Activated CD4-positive, alpha-beta T cell treated with anti-CD3 and anti-CD28 coated beads, Interleukin-2, amount 10 ng/mL, durations not matched to agents 7 days and 5 days (primary cell): ENCODE measurements at places on chromosomes 12 and 14.

GRCh38 chr12:19520646-19521415 lies 81.5 kb downstream of the AEBP2 start:
- no peak for DNase-seq

DNA sequence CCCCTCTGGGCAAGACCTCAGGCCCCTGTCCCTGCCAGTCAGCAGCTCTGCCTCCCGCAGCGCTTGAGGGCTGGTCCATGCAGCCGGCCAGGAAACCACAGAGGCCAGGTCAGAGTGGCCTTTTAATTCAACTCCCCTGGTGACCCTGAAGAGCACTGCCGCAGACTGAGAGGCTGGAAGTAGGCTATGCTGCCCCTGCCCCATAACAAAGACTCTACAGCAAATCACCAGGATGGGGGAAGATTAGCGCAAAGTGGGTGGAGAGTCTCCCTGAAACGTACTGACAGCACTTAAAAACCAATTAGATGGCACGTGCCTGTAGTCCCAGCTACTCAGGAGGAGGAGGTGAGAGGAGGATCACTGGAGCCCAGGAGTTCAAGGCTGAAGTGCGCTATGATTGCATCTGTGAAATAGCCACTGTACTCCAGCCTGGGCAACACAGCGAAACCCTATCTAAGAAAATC lies 70.5 kb downstream of the ITPK1 start:
- DNase-seq = no peak

DNA sequence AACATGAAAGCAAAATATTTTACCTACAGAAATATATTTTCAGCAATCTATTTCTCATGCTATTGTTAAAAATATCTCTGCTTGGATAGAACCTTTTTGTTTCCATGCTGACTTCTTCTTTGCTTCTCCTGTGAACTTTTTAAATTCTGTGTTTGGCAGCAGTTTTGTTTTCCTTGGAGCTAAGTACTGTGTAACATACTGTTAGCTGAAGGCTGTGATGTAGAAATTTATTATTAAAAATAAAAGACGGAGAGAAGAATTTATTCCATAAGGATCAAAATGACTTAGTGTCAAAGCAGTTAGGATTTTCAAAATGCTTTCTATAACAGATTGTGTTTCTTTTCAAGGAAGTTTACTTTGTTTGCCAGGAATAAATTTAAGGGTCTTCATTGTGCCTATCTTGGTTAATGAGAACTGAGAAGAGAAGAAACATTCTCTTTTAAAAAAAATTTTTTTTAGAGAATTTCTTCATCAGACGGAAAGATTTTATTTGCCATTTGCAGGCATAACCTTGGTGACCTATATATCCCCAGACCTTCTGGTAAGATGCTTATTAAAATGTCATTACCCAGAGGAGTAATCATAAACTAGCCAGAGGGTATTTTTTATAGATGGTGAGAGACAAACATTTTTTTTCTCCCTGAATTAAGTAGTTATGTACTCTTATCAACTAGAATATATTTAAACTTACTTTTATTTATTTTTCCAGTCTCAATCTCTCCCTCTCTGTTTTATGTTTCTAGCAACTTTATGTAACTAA lies 147.1 kb upstream of the SLCO1C1 start:
- no peak for DNase-seq

DNA sequence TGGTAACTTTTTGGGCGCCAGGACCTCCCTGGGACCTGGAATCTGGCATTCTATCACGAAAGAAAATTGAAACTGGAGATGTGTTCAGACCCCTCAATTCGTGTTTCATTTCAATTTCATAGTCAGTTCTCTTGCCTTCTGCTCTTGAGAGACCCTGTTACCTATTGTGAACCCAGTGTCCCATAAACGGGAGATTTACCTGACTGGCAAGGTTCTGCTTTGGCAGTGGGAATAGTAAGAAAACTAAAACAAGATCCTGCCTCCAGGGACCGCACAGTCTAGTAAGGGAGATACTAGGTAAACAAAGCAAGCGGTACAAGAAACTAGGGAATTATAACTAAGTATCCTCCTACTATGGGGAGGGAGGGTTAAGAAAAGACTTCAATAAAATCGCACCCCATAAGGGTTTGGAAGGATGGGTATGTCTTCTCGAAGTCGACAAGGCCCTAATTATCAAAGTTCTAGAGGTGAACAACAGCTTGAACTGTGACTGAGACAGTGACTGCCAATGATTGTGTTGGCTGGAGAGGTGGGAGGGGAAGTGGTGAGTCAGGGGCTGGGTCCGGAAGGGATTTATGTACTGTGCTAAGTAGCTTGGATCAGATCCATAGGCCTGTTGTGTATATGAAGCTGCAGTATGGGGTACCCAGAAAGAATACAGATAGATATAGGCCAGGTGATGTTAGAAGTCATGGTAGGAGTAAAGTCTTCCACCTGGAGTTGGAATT lies 754 bp downstream of the ACSS3 start:
- no peak for DNase-seq

DNA sequence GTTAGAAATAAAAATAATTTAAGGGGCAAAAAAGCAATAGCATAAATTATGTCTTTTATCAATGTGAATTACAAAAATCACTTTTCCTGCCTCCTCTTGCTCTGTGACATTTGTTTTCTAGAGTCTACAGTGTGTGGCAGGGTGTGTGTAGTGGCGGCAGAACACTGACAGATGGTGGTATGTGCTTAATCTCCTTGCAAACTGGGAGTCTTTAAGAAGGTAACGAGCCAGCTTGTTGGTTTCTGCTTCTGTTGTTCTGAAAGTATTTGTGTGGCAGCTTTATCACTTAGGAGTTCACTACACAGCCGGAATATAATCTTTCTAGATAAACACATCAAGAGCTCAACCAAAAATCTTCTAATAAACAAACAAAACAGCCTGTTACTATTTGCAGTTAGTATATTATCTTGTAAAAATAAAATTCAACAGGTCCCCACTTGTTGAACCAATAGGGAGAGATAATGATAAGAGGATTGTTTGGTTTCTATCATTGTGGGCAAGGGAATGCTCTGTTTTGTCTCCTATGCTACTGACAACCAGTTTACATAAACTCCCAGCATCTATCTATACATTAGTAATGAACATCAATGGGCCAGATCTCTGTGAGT lies 13.0 kb downstream of the CDKL1 start:
- DNase-seq = no peak

- no peak for DNase-seq
Measured at GRCh38 chr14:100721568-100721967, 5.1 kb upstream of the DLK1 start.

DNA sequence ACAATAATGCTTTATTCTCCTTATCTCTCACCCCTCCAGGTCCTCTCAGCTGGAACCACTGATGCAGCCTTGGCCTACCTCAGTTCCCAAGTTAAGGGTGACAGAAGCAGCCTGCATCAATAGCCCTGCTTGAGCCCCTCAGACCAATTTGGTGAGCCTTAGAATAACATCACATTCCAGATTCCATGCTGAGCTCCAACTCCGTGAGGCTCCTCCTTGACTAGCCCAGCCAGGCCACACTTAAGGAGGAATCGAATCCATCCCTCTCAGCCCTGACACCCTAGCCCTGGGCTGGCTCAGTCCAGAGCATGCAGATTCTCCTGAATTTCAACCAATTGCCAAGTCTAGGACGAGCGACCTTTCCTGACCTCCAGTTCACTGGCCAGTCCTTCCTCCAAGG lies 91.1 kb downstream of the ARMH4 start:
- DNase-seq = no peak

GRCh38 chr12:89157413-89157812 lies 194.9 kb downstream of the DUSP6 start:
- no peak for DNase-seq

DNA sequence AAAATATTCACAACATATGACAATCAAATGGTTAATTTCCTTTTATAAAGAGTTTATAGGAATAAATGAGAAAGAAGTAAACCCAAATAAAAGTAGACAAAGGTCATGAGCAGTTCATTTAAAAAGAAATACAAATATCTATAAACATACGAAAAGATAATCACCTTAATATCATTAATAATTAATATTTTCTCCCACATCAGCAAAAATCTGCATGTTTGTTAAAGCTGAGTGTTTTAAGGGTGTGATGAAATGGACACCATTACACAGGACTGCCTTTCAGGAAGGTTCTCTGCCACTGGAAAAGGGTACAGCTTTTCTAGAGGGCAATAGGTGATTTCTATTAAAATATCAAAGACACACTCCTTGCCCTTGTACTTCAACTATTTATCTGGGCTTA lies 14.7 kb upstream of the DHRS4 start:
- no peak for DNase-seq

GRCh38 chr14:41607966-41608663 lies 1.4 kb downstream of the LRFN5 start:
- DNase-seq = no peak

- DNase-seq = no peak
Measured at GRCh38 chr14:100294213-100294962, 11.9 kb downstream of the SLC25A29 start.

- DNase-seq = no peak
Measured at GRCh38 chr12:27112871-27113270, 30.5 kb upstream of the C12orf71 start.

- no peak for DNase-seq
Measured at GRCh38 chr14:30443368-30444007, 115.5 kb upstream of the G2E3 start.

- no peak for DNase-seq
Measured at GRCh38 chr14:43535231-43535838, 971.7 kb downstream of the FSCB start.

GRCh38 chr14:66311990-66312389 lies 174.2 kb upstream of the CCDC196 start:
- DNase-seq = no peak

DNA sequence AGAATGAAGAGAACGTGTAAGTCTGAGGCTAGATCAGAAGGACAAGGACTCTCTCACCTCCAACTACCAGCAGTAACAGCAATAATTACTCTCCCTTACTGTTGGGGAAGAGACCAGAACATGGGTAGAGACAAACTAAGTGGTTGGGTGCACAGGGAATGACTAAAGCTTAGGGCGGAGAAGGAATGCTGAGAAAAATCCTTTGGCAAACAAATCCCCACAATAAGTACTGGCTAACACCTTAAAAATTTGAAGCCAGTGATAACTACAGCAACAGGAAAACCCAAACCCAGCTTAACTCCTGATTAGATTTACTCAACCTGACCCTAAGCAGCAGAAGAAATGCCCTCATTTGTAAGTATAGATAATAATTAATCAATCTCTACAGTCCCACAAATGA lies 759.0 kb downstream of the AACS start:
- DNase-seq = no peak

DNA sequence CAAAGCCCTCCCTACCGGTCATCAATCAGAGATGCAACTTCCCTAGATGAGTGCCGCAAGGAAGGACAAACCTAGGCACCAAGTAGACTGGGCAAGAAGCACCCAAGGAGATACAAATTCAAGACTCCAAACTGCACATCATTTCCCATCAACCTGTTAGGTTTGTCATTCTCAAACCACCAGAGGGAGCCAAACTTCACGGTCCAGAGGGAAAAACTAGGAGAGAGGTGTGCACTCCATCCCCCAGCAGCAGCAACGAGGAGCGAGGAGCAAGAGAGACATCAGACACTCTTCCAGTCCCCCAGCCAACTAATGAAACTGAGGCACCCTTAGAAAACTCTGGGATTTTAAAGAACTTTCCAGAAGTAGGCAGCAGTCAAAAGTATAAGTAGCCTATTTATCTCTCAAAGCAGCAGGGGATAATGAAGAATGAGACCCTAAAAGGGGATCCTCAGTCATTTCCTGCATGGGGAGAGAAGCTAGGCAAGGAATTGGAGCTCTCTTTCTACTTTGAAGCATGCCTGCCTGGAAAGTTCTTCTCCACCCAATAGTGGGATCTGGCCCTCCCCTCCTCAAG lies 37.0 kb upstream of the NT5DC3 start:
- peak; percentile 70 for DNase-seq

DNA sequence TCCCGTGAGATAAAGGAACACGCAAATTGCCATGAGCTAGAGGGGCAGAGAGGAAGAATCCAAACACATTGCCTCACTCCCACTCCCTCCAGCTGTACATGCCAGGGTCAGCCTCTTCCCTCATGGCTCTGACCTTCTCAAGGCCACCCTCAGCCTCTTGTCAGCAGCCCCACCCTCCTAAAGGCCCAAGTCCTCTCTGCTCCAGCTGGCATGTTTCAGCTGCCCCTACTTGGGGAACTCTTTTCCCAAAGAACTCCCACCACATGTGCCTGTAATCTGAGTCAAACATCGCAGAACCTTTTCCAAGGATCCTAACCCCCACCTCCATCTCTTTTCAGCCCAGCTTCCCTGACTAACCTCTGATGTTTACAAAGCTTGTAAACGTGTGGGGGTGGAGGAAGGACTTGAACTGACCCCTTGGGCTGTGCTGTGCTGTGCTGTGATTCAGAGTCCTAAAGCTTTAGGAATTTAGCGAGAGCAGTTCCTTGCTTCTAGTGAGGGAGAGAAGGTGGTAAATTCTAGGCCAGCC lies 7.3 kb upstream of the CACNB3 start:
- no peak for DNase-seq

DNA sequence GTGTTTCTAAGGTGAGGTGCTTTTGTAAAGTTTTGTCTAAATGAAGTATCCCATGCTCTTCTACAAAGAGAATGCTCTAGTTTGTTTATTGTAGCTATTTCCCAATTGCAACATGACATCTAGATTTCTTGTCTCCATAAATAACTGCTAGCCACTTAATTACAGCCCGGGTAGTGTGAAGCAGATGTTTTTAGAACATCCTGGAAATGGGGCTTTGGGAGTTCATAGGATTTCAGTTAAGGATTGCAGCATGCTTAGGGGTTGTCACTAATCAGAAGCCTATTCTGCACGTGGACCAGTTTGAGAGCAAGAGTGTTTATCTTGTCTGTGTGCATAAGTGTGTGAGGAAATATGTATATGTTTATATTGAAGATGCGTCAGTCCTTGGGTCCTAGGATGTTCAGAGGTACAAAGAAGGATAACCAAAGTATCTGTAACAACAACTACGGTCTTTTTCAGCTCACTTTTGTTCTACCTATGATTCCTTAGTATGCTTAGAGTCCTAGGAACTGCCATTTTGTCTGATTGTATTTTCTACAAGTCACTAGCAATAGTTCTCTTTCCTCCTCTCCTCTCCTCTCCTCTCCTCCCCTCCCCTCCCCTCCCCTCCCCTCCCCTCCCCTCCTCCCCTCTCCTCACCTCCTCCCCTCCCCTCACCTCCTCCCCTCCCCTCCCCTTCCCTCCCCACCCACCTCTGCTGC lies 135.3 kb downstream of the ACSS3 start:
- no peak for DNase-seq

DNA sequence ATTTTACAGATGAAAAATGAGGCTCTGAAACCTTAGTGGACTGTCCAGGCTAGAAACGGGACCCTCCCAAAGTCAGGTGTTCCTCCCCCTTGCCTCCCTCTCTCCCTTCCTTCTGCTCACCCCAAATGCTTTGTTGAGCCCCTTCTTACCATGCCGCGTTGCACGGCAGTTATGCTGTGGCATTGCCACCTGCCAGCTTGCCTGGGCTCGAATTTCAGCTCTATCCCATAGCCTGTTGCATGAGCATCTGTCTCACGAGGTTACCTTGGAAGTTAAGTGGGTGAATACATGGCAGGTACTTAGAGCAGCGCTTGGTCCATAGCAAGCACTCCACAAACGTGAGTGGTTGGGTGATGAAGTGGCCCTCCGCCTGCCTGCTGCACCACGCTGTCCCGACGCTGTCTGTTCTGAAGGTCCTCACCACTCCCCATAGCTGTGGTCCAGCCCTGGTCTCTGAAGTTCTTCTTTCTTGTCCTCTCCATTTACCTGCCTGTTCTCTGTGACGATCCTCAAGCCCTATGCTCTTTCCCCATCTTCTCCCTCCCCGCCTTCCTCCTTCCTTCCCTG lies 269.9 kb downstream of the CACNA1C start:
- no peak for DNase-seq
